ENCODE measurements at places on chromosomes 5 and 9. TPM values are rescaled to one million over a fixed set of nuclear protein-coding genes. Genes with fewer than 3 reads are reported as not detected.

PCDHGA4 gene
- total RNA-seq = 0.93 TPM

SLC6A3 gene
- 0.16 TPM for total RNA-seq

SLC25A51 gene
- total RNA-seq = 32.5 TPM

RANBP17 gene
- total RNA-seq = 24.2 TPM

PCDHA7 gene
- 2.3 TPM for total RNA-seq

OR13C2 gene
- not detected for total RNA-seq

SLC25A2 gene
- 0.72 TPM for total RNA-seq

DMRT3 gene
- not detected for total RNA-seq

SERF1A gene
- total RNA-seq = 12.3 TPM

PCDHGB5 gene
- total RNA-seq = 1.5 TPM

AK8 gene
- 1.3 TPM for total RNA-seq

IFNK gene
- total RNA-seq = not detected

SPINK6 gene
- total RNA-seq = not detected

PTPRD gene
- total RNA-seq = 139 TPM

CDC25C gene
- total RNA-seq = 22.5 TPM
